Glomerular endothelial cell (primary cell): ENCODE measurements at places on chromosomes 11 and 22.

DNA sequence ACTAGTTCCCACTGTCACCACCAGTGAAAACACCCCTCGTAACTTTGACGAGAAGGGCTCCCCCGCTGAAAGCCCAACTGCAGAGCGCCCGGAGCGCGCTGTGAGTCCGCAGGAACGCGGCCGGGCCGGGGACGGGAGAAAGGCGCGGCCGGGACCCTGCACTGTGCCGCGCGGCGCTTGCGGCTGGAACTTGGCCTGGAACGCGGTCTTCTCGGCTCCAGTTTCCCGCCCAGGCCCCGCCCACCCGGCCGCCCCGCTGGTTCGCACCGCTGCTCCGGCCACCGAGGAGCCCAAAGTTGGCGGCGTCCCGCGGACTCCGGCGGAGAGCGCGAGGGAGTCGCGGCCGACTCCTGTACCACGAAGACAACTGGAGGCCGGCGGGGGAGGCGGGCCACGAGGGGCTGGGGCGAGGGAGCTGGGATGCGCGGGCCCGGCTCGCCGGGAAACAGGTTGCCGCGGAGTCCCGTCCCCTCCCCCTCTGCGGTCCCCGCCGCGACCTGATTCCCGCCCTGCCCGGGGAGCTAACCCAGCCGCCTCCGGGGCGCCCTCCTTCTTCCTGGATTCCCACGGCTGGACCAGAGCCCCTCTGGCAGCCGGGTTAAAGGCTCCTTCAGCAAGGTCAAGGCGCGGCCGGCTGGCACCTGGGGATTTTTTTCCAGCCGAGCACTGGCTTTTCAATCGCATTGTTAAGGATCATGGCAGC, 3.4 kb downstream of the TENM4 start:
- no peak for DNase-seq

DNA sequence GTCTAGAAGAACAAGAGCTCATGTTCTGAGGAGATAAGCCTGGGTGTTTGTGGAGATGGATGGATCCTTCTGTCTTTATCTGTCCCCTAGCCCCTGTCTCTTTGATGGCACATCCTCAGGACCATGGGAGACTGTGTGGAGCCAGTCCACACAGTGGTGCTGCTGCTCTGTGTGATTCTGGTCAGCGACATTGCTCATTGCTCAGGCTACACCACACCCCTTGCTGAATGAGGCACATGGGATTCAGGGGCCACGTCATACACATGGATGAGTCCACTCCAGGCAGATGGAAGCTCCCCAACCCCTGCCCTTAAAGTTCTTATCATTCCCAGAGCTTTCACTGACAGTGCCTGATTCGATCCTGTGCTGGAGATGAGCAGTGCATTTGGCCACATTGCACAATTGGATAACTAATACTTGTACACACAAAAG, 222.2 kb downstream of the NAV2 start:
- DNase-seq = no peak

- no peak for DNase-seq
Measured at GRCh38 chr11:94218372-94218771, 86.0 kb upstream of the IZUMO1R start.

- no peak for DNase-seq
Measured at GRCh38 chr11:10450462-10451425, 4.3 kb upstream of the AMPD3 start.

DNA sequence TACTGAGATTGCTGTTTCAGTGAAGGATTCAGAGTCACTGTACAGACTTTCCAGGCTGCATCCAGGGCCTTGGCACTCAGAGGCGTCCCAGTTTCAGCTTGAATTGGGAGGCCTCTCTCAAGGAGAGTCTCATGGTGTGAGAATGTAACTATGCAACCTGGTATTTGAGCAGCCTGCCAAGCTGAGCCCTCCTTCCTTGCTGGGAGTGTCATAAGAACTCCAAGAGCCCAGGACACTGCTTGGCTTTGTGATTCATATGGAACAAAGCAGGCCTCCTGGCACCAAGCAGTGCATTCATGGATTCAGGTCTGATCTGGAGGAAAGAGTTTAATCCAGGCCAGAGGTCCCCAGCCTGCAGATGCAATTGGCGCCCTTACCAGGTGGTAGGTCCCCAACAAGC, 171.7 kb downstream of the DBX1 start:
- no peak for DNase-seq

DNA sequence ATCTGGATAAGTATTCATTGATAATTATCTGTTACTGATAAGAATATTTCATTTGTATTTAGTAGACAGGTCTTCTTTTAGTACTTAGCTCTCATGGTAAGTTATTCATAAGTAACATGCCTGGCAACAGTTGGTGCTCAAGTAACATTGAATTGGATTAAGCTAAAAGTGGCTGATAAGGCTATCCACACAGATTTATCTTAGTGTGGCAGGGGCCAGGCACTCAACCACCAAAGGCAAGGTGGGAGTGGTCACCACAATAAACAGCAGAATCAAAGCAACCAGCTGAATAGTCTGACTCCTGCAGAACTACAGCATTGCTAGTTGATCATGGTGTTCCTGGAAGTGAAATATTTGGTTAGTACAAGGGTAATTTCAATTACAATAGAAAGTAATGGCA, 33.0 kb upstream of the NARS2 start:
- DNase-seq = no peak

- DNase-seq = no peak
Measured at GRCh38 chr22:46085828-46086576, 64.3 kb upstream of the PPARA start.

DNA sequence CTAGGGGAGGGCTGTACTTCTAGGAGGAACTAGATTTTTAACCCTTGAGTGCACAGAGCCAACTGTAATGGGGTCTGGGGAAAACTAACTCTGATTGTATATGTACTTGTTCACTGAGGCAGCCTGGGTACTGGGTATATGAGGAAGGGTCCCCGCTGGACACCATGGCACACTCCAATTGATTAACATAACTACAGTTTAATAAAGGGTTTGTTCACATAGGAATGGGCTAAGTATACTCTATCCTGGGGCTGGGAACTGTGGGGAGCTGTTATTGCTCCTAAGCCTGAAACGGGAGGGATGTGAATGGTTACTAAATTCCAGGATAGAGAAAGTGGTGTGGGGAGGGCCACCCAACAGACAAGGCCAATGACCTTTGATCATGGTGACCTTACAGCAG, 67.6 kb downstream of the PARVA start:
- DNase-seq = no peak

- DNase-seq = no peak
Measured at GRCh38 chr22:36510966-36511881, 4.4 kb upstream of the FOXRED2 start.

- DNase-seq = no peak
Measured at GRCh38 chr22:40826984-40827741, 8.0 kb upstream of the SLC25A17 start.

GRCh38 chr11:134529212-134530096, 117.4 kb upstream of the B3GAT1 start:
- DNase-seq = no peak

GRCh38 chr11:66878474-66878873, 21.6 kb downstream of the LRFN4 start:
- DNase-seq = no peak

DNA sequence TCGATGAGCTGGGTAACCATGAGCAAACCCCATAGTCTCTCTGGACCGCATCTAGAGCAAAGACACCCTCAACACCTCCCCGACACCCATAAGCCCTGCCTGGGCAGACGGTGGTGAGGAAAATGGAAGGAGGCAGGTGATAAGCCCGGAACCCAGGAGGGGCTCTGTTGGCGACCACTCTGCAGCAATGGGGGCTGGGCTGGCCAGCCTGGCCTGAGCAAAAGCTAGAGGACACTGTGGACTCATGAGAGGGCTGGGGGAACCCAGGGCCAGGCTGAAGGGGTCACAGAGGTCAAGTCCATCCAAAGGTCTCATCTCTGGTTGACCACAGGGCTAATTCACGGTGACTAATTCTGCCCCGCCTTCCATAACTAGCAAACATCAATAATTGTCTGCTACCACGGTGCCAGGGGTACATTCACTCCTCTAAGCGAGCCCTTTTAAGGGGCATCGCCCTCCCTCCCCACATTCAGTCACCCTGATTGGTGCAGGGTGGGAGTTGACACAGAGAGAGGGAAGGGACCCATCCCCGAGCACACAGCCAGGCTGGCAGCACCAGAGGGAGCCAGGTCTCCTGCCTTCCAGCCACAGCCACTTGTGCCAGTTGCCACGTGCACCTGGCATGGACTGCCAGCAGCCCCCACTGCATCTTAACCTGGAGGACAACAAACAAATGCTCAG, 4.0 kb downstream of the PYGM start:
- no peak for DNase-seq

GRCh38 chr11:15591112-15591537, 476.4 kb downstream of the INSC start:
- no peak for DNase-seq
